ENCODE measurements at places on chromosomes 11 and 22. TPM values are rescaled to one million over a fixed set of nuclear protein-coding genes. Genes with fewer than 3 reads are reported as not detected.

DNA sequence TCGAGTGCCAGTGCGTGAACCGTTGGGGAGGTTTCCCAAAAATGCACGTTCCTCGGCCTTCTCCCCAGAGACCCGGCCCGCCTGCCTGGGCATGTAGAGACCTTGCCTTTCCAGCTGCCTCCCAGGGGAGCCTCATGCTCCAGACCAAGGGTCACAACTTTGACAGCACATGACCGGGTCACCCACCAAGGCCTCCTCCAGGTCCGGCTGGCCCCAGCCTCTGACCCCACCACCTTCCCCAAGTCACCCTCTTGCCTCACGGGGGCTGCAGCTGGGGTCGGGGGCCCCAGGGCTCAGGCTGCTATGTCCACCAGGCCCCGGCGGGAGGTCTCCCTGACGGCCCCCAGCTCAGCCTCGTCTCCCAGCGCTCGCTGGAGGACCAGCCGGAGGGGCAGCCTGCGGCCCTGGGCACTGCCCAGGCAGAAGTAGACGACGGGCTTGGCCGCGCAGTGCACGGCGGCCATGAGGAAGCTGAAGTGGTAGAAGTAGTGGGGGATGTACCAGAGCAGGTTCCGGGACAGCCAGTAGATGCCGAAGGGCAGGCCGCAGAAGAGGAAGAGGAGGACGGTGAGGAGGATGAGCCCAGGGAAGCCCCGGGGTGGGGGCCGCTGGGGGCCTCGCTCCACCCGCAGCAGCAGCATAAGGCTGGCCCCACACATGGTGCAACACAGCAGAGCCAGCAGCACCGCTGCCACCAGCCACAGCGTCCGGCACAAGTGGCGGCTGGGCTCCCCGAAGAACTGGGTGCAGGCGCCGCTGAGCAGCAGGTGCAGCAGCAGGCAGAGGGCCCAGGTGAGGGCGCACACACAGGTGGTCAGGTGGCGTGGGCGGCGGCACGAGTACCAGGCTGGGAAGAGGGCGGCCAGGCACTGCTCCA lies 4.4 kb downstream of the MRGPRE start:
- H3K36me3 ChIP-seq = no peaks in the 10 kb centered on the region
- no peaks in the 10 kb centered on the region for H3K27me3 ChIP-seq
- H3K27ac ChIP-seq = no peak overlapping the region

DNA sequence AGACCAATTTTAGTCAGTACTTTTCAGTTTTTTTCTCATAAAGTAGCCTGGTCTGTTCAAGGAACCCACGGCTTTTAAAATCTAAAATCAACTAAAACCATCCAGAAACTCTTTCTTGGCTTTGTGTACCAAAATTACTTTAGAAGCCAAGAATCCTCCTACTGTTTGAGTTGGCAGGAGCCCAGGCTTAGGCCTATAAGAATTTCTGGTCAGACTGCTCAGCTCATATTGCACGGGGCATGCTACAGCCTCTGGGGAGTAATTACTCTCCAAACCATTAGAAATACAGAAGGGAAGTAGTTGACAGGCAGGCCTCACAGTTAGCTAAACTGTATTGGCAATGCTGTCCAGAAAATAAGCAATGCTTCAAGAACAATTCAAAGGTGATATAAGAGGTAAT lies 1862.9 kb upstream of the RAG2 start:
- no peaks in the 10 kb centered on the region for H3K4me1 ChIP-seq
- no peak overlapping the region for H3K4me3 ChIP-seq
- no peaks in the 10 kb centered on the region for H3K27me3 ChIP-seq
- H3K27ac ChIP-seq = no peak overlapping the region
- H3K36me3 ChIP-seq = no peaks in the 10 kb centered on the region
- peak; percentile 39 for DNase-seq

DNA sequence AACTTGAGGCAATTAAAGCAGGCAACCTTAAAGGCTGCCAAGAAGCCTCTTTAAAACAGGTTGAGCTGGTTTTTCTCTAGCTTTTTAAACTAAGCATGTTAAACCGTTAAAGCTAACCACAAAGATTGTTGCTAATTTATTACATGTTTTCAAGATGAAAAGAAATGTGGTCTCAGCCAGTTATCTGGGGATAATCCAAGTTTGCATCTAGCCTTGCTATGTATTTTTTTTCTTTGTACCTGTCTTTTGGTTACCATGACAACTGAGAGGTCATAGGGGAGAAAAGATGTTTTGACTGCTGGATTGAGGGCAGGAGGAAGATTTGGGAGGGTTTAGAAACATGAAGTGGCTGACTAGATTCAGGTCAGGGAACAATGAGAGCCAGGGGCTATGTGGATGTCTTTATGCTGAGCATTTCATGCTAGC lies 19.2 kb upstream of the PGM2L1 start:
- peak; percentile 19 for DNase-seq
- no peak overlapping the region for H3K4me3 ChIP-seq
- peaks cover 10% of the 10 kb centered on the region for H3K4me1 ChIP-seq
- H3K27ac ChIP-seq = peak overlapping the region; percentile 63

GRCh38 chr11:26199331-26200095 lies 132.4 kb upstream of the ANO3 start:
- no peaks in the 10 kb centered on the region for H3K36me3 ChIP-seq
- H3K4me1 ChIP-seq = no peaks in the 10 kb centered on the region
- no peaks in the 10 kb centered on the region for H3K27me3 ChIP-seq
- no peak overlapping the region for H3K4me3 ChIP-seq
- no peak overlapping the region for H3K27ac ChIP-seq
- DNase-seq = no peak

- DNase-seq = no peak
- no peak overlapping the region for H3K27ac ChIP-seq
- no peak overlapping the region for H3K4me3 ChIP-seq
These were observed 22.0 kb downstream of the BDNF start for GRCh38 chr11:27678242-27678641.

GRCh38 chr11:30559004-30559403 lies 27.1 kb downstream of the MPPED2 start:
- no peak overlapping the region for H3K4me3 ChIP-seq
- no peaks in the 10 kb centered on the region for H3K36me3 ChIP-seq
- no peaks in the 10 kb centered on the region for H3K27me3 ChIP-seq
- no peak overlapping the region for H3K27ac ChIP-seq
- no peaks in the 10 kb centered on the region for H3K4me1 ChIP-seq

- no peaks in the 10 kb centered on the region for H3K4me1 ChIP-seq
- H3K36me3 ChIP-seq = no peaks in the 10 kb centered on the region
- H3K27me3 ChIP-seq = no peaks in the 10 kb centered on the region
- H3K27ac ChIP-seq = no peak overlapping the region
These were observed 73.2 kb downstream of the CCDC81 start for GRCh38 chr11:86447763-86448480.

DNA sequence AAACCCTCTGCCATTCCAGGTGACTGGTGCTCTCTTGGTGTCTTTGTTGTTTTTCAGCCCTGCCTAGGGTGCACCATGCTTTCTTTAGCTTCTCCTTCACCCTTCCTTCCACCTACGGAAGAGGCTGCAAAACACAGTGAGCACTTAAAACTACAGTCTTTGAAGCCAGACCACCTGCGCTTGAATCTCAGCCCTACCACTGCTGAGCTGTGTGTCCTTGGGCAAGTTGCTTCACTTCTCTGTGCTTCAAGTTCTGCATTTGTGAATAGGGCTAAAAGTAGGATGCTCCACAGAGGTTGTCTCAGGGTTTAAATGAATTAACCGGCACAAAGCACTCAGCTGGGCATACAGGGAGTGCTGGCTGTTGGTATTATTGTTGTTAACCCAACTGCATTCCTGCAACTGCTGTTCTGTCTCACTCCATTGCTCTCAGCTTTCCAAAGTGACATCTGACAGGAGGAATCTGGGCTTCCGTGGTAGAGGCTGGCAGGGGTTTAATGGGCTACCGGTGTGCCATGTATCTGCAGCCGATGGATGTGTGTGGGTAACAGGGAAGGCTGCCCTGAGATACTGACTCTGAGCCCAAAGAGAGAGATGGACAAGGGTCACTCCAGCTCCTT lies 139.3 kb downstream of the FBXO7 start:
- H3K27me3 ChIP-seq = no peaks in the 10 kb centered on the region
- no peaks in the 10 kb centered on the region for H3K36me3 ChIP-seq
- H3K4me1 ChIP-seq = peaks cover 28% of the 10 kb centered on the region
- H3K27ac ChIP-seq = no peak overlapping the region

DNA sequence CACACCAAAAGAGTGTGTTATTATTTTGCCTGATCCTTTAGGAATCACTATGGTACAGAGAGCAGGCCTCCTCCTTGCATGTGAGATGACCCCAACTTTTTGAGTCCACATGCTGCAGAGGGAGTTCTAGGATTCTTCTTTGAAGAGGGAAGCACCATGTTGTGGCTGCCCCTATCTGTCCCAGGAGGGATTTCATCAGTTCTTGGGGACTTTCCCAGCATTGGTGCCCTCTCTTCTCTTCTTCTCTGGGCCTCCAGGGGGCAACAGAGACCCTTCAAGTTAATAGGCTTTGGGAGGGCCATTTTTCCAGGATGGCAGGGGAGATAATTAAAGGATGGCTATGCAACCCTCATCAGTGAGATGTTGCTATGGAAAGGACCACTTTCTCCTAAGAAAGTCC lies 3.6 kb downstream of the MMP1 start:
- peaks cover 9% of the 10 kb centered on the region for H3K4me1 ChIP-seq
- no peak overlapping the region for H3K4me3 ChIP-seq
- peak; percentile 34 for DNase-seq
- H3K36me3 ChIP-seq = no peaks in the 10 kb centered on the region
- no peaks in the 10 kb centered on the region for H3K27me3 ChIP-seq

DNA sequence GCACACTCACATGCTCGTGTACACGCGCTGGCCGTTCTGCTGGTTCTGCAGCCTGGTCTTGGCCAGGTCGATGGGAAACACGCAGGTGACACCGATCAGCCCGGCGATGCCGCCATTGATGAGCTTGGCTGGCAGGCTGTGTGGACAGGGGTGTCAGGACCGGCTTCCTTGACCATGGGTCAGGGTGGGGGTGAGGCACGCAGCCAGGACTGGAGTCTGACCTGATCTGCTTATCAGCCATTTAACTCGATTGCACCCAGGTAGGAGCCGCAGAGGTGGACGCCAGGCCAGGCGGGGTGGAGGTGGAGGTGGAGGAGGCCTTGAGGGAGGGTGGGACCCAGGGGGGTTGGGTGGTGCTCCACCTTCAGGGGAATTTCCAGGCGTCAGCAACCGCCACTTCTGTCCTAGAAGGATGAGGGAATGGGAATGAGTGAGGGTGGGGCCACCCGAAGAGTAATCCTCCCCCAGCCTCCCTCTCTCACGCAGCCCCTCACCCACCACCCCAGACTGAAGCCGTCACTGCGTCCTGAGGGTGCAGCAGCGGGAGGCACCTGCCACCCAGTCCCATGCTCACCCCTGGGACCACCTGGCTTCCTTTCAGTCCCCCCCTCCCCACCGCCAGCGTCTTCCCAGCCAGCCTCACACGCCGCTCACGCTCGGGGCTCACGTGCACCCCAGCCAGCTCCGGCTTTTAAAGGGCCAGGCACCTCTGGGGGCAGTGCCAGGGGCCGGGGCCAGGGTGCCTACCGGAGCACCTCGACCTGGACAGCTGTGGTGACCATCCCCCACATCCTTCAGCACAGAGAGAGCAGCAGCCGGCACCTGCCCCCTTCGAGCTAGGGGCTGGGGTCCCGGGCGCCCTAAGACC lies 3.1 kb downstream of the SLC25A22 start:
- no peak overlapping the region for H3K4me3 ChIP-seq
- H3K36me3 ChIP-seq = no peaks in the 10 kb centered on the region
- H3K27ac ChIP-seq = peak overlapping the region; percentile 98

- peaks cover 7% of the 10 kb centered on the region for H3K4me1 ChIP-seq
- peak overlapping the region; percentile 50 for H3K27ac ChIP-seq
- no peaks in the 10 kb centered on the region for H3K27me3 ChIP-seq
- peak; percentile 38 for DNase-seq
These were observed 115.9 kb upstream of the CRYBB3 start for GRCh38 chr22:25083807-25084200.

DNA sequence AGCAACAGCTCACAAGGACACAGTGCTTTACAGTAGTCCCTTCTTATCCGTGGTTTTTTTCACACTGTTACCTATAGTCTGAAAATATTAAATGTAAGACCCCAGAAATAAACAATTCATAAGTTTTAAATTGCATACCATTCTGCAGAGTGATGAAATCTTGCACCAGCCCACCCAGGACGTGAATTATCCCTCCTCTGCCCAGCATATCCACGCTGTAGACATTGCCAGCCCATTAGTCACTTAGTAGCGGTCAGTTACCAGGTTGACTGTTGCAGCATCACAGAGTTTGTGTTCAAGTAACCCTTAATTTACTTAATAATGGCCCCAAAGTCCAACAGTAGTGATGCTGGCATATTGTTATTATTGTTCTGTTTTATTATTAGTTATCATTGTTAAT lies 3.6 kb downstream of the CLTCL1 start:
- no peaks in the 10 kb centered on the region for H3K27me3 ChIP-seq
- no peak overlapping the region for H3K27ac ChIP-seq
- H3K4me1 ChIP-seq = peaks cover 11% of the 10 kb centered on the region
- no peak overlapping the region for H3K4me3 ChIP-seq
- no peaks in the 10 kb centered on the region for H3K36me3 ChIP-seq
- DNase-seq = peak; percentile 29

DNA sequence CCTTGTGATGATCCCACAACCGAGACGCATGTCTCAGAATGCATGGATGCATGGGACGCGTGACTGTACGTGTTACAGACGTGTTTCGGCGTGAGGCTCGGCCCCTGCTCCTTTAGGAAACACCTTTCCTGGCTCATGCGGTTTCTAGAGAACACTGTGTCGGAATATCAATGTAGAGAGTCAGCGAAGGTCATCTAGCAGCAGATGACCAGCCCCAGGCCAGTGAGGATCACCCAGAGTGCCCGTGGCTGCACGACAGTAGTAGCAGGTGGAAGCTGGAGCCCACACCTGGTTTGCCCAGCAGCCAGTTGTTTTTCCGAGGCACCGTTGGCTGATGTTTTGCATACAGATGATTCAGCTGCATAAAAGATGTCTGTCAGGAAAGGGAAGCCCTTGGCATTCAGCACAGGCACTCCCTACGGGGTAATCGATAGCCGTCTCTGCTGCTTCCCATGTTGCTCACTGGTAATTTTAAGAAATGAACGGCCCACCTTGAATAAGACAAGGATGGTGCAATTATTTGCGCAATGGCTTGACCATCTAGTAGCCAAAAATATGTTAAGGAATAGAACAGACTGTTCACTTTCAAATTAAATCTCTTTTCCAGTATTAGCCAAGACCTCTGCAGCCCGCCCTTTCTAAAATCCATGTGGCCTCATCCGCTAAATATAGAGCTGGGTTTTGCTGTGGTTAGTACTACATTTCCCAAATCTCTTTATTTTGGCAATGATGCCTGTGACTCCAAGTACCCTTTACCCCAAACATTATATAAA lies 1.1 kb upstream of the CLTCL1 start:
- H3K27ac ChIP-seq = peak overlapping the region; percentile 87
- H3K4me3 ChIP-seq = peak overlapping the region; percentile 93
- H3K36me3 ChIP-seq = no peaks in the 10 kb centered on the region
- peaks cover 11% of the 10 kb centered on the region for H3K4me1 ChIP-seq

Gene LRRC55
- total RNA-seq = not detected

Gene OR10G6
- total RNA-seq = not detected

Gene VPREB1
- total RNA-seq = not detected

Gene MRTFA
- 16.7 TPM for total RNA-seq

Gene GTPBP1
- total RNA-seq = 36.8 TPM

Gene MN1
- 3.2 TPM for total RNA-seq

Gene ARL14EP
- total RNA-seq = 26.5 TPM

Gene VWCE
- total RNA-seq = 6.7 TPM

Gene NAV2
- total RNA-seq = 18.1 TPM

Data from hepatocyte (in vitro differentiated cells).